ENCODE measurements at places on chromosomes 12 and 14.

DNA sequence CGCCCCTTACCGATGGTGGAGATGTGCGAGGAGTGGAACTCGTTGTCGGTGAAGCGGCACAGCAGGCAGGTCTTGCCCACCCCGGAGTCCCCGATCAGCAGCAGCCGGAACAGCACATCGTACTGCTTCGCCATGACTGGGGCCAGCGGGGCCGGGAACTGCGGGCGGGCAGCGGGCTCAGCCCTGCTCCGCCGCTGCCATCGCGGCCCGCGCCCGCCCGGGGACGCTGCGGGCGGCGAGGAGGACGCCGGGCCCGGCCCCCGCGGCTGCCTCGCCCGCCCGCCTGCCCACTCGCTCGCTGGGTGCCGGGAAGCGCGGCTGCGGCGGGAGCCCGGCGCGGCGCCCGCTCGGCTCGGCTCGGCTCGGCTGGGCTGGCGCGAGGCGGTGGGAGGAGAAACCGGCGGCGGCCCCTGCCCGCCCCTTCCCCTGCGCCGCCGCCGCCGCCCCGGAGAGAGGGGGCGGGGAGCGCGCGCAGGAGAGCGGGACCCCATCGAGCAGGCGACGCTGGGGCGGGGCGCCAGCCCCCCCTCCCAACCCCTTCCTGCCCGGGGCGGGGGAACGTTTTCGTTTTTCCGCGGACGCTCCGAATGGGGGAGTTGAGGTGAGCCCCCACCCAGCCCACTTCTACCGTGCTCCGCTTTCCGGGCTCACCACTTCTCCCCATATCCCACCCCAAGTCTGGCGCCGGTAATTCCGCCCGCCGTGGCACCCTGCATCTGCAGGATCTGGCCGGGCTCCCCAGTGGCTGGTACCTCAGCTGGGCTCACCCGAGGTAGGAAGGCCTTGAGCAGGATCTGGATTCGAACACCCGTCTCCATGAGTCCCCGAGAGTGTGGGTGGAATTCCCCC, at the start of gene RAB15:
TSS of gene RAB15 (minus strand) at position 394 of the 849 bp plus-strand sequence. CDS start at position 134, 260 bp downstream.
- DNase-seq: peak; percentile 38

DNA sequence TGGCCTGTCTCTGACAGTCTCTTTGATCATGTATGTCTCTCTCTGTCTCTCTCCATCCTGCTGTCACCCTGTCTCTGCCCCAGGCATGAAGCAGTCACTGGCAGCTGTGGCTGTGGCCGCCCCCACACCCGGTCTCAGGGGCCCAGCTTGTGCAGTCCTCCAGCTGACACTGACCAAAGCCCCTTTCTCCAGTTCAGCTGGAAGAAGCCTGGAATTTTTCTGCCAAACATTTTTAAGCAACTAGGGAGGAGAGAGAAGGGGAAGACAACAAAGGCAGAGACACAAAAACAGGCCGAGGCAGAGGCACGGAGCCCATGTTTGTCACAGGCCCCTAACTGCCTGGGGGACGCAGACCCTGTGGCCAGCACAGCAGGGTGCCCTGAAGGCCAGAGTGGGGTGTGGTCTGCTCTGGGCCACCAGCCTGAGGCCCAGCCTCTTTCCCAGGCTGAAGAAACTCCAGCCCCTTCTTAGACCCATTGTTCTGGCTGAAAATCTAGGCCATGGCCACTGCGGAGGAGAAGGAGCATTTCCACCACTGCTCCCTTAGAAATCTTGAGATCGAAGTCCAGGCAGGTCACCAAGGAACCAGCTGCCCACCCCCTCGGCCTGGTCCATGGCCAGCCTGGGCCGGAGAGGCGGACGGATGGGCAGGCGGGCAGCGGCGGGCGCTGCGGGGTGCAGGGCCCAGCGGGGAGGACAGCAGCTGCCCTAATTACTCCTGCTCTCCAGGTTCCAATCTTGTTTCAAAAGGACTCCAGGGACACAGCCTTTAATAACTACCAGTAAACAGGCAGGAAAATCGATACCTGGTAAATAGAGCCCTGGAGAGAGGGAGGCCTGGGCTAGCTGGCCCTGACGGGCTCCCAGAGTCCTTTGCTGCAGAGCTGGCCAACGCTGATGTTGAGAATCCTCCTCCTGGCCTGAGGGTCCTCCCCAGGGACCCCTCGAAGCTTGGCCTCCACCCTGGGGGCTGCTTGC, 14.9 kb downstream of the DTX1 start:
- peak; percentile 97 for DNase-seq

- DNase-seq: no peak
Measured at GRCh38 chr12:127670294-127670693, 596.7 kb upstream of the TMEM132C start.

- DNase-seq: no peak
Measured at GRCh38 chr12:54053003-54053750, 458 bp upstream of the HOXC4 start.

DNA sequence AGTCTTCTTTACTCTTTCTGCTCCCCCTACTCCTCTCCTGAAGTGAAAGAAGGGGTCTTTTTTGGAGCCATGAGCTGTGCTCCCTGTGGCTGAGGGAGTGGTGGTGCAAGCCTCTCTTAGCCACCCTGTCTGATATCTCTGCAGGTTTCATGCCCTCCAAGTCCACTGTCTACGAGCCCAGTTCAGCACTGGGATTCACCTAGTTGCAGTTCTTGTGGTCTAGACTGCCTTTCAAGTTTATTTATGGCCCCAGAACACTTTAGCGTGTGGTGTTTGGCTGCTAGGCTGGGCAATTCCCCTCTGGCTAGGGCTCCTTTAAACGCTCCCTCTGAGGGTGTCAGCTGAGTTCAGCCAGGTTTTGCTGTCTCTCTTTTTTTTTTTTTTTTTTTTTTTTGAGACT, 908.6 kb downstream of the TRHDE start:
- DNase-seq: no peak

- no peak for DNase-seq
Measured at GRCh38 chr14:23405516-23406025, 2.5 kb downstream of the MYH6 start.

DNA sequence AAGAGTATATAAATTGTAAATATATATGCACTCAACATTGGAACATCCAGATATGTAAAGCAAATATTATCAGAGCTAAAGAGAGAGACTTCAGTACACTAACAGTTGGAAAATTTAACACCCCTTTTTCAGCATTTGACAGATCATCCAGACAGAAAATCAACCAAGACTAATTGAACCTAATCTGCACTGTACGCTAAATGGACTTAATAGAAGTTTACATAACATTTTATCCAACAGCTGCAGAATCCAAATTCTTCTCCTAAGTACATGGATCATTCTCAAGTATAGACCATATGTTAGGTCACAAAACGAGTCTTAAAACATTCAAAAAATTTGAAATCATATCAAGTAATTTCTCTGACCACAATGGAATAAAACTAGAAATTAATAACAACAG, 229.1 kb upstream of the CLEC14A start:
- DNase-seq: no peak

GRCh38 chr14:90510159-90510558, 113.3 kb downstream of the CALM1 start:
- DNase-seq: peak; percentile 64

DNA sequence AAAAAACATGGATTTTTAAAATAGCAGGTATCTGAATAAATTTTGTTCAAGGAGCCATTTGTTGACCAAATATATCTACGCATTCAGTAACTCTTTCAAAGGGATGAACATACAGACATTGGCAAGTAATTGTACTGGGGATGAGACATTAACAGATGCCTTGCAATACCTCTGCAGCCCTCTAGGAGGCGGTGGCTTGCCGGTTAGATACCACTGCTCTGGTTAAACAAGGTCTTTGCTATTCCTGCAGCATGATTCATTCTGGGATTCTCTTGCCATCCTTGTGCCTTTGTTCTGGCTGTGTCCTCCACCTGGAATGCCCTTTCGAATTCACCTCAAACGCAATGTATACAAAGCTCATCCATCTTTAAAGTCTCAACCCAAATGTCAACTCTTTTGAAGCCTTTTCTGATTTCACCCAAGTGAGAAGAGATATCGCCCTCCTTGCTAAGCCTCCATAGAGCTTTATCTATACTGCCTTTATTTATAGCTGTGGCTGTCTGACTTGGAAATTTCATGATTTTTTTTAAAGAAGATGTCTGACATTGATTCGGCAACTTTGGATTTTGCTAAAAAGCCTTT, 131.0 kb upstream of the SRRM4 start:
- DNase-seq: no peak

DNA sequence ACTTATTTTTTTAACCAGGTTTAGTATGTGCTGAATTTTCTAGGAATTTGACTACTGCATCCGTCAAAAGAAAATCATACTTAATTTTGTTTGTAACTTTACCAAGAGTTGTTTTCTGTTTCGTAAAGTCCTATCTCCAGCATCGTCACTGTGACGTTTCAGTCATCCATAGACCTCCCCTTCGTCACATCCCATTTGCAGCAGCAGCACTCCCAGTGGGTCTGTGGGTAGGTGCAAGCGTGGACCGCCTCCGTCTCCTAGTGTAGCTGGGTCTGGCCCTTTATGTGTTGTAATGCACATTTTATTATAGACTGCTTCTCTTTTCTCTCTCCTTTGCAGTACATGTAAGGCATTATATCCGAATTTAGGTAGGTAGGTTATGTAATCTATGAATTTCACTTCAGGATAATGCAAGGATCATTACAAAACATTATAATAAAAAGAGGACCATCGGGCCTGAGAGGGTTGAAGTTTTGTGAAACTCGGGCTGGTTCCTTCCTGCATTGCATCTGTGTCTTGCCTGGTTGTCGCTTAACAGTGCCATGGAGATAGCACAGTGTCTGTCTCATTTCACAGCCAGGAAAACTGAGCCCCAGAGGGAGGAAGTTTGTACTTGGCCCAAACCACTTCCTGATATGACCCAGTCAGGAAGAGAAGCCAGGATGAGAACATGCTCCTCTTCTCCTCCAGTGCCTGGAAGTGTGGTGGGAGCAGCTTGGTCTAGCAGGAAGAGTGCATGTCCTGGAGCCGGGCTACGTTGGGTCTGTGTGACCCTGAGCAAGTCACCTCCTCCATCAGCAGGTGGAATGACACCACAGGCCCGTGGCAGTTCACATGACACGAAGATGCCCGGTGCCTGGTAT, 41.3 kb downstream of the EVL start:
- no peak for DNase-seq

DNA sequence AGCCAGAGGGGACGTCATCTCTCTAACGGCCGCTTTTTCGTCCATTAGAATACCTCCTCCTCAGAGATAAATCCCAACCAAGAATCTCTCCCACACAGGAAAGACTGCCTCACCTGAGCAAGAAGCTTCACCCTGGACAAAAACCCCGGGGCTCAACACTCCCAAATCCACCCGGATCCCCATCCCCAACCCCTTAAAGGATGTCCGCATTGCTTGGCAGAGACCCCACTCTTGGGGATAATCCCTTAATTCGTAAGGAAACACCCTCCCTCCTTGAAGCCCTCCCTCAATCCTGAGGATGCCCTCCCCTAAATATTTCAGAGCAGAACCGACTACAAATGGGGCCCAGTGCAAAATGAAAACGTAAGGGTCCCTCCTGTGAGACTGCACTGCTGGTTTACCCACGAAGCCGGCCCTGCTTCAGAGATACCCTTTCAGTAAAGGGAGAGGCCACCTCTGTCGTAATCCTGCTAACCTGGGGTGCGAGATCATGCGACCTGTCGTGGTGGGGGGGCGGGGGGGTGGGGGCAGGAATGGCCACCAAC, 655 bp upstream of the DYNLL1 start:
- no peak for DNase-seq

DNA sequence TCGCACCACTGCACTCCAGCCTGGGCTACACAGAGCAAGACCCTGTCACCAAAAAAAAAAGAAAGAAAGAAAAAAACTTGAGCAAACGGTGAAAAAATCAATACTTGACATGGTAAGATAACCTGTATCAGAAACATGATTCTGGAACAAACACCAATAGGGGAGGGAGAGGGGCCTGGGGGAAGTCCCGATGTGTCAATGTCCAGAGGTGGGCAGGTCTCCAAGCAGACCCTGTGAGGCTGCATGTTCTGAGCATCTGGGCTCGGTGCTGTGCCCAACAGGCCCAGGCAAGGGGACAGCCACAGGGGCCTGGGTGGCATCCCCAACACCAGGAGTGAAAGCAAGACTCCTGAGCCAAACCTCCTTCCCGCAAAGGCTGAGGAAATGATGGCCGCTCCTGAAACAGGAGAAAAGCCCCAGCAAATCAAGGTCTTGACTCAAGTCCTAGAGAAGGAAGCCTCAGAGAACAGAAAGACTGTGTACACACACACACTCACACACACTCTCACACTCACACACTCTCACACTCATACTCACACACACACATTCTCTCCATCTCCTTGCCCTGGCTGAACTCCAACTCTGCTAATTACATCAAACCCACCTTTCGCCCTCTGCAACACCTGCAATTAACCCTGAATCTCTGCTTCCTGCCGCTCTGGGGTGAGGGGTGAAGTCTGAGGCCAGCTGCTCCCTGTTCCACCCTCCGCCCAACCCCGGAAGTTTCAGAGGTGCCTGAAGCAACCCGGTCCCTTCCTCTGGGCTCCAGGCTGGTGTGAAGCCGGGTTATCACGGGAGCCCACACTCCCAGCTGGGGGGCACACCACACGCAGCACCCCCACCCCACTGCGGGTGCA, 20.4 kb downstream of the CCDC88C start:
- DNase-seq: no peak

GRCh38 chr12:126432780-126433179, 1367.5 kb downstream of the AACS start:
- DNase-seq: no peak

DNA sequence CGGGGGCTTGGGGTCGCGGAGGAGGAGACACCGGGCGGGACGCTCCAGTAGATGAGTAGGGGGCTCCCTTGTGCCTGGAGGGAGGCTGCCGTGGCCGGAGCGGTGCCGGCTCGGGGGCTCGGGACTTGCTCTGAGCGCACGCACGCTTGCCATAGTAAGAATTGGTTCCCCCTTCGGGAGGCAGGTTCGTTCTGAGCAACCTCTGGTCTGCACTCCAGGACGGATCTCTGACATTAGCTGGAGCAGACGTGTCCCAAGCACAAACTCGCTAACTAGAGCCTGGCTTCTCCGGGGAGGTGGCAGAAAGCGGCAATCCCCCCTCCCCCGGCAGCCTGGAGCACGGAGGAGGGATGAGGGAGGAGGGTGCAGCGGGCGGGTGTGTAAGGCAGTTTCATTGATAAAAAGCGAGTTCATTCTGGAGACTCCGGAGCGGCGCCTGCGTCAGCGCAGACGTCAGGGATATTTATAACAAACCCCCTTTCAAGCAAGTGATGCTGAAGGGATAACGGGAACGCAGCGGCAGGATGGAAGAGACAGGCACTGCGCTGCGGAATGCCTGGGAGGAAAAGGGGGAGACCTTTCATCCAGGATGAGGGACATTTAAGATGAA, 630 bp downstream of the FOS start:
- DNase-seq: peak; percentile 7

DNA sequence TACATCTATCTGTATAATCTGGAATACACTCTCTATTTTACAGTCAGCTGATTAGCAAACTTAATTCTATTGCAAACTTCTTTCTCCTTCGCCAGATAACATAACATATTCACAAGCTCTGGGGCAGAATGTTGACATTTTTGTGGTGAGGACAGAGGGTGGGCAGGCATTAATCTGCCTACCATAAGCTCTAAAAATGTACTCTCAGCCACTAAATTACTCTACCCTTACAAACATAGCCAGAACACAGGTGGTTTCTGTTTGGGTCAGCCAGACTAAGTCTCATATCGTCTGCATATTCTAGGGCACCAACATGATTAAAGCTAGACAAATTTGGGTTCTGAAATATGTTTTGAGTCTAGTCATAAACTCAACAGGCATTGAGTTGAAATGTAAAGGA, 90.1 kb downstream of the SLC6A15 start:
- DNase-seq: no peak

GRCh38 chr12:112852127-112852526, 54.6 kb upstream of the OAS1 start:
- DNase-seq: no peak

GRCh38 chr14:95197551-95197950, 40.2 kb upstream of the DICER1 start:
- DNase-seq: no peak
